KBM-7 (cell line): ENCODE measurements at places on chromosomes 6 and 20.

- no peak for DNase-seq
Measured at GRCh38 chr20:47027042-47027441, 132.4 kb downstream of the EYA2 start.

- DNase-seq: no peak
Measured at GRCh38 chr20:1895674-1896483, 672 bp downstream of the SIRPA start.

- DNase-seq: no peak
Measured at GRCh38 chr6:143936778-143937667, 71.0 kb downstream of the PLAGL1 start.

- DNase-seq: no peak
Measured at GRCh38 chr6:14881398-14881797, 364.5 kb upstream of the JARID2 start.

- peak; percentile 24 for DNase-seq
Measured at GRCh38 chr6:25369433-25370177, 90.4 kb downstream of the CARMIL1 start.

DNA sequence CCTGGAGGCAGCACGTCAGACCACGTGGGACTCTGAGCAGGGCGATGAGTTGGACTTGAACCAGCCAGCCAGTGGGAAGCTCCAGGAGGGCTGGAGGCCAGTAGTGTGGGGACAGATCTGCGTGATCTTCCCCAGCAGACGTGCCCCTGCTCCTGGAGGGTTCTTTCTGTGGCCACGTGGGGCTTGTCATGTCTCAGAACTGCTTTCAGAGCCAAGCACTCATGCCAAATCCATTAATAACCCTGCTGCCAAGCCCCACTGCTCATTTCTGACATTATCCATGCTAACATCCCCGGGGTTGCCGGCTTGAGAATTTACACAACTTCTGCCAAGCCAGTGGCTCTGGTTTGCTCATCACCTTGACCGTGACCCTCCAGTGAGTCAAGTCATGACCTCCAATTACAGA, 38.3 kb downstream of the SIRPA start:
- no peak for DNase-seq

GRCh38 chr20:54228841-54229240, 21.0 kb downstream of the PFDN4 start:
- DNase-seq: no peak

GRCh38 chr6:90263633-90264032, 33.0 kb downstream of the BACH2 start:
- no peak for DNase-seq

- DNase-seq: no peak
Measured at GRCh38 chr6:14053811-14054210, 63.8 kb upstream of the CD83 start.

- DNase-seq: no peak
Measured at GRCh38 chr6:33192671-33193602, 670 bp upstream of the COL11A2 start.

GRCh38 chr6:113181164-113181563, 676.0 kb upstream of the MARCKS start:
- DNase-seq: no peak
